ENCODE measurements at places on chromosomes 12 and 14. TPM values are rescaled to one million over a fixed set of nuclear protein-coding genes. Genes with fewer than 3 reads are reported as not detected.

KCNMB4 gene
- total RNA-seq, result 8.3 TPM

SLCO1A2 gene
- 0.05 TPM for total RNA-seq

LBHD2 gene
- not detected for total RNA-seq

TGM1 gene
- 3.8 TPM for total RNA-seq

- DNase-seq, result no peak
These were observed 30.9 kb upstream of the ANKRD9 start for GRCh38 chr14:102540315-102541028.

- no peak for DNase-seq
These were observed 257.0 kb upstream of the USP15 start for GRCh38 chr12:62003226-62003625.

DNA sequence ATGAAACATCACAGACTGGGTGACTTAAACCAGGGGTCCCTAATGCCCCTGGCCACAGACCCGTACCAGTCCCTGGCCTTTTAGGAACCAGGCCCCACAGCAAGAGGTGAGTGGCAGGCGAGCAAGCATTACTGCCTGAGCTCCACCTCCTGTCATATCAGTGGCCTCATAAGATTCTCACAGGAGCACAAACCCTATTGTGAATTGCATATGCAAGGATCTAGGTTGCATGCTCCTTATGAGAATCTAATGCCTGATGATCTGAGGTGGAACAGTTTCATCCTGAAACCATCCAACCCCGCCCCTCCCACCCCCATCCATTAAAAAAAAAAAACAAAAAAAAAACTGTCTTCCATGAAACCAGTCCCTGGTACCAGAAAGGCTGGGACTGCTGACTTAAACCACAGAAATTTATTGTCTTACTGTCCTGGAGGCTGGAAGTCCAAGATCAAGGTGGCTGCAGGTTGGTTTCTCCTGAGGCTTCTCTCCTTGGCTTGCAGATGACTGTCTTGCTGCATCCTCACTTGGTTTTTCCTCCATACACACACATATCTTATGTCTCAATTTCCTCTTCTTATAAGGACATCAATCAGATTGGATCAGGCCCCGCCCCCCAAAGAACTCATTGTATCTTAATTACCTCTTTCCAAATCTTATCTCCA, 235.9 kb downstream of the CHST11 start:
- DNase-seq, result no peak

DNA sequence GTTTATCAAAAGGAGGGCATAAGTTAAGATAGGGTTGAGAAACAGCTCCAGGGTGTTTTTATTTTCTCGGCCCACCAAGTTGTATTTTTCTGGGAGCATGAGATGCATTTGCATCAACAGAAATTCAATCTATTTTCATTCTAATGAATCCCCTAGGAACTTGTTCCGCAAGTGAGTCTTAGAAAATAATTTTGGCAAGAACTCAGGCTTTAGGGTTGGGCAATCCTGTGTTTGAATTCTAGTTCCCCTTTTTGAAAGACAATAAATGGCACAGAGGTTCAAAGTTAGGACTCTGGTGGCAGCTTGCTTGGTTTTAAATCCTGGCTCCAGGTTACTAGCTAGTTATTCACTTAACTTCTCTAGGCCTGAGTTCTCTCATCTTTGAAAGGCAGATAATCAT, 23.7 kb downstream of the SLC5A8 start:
- no peak for DNase-seq

DNA sequence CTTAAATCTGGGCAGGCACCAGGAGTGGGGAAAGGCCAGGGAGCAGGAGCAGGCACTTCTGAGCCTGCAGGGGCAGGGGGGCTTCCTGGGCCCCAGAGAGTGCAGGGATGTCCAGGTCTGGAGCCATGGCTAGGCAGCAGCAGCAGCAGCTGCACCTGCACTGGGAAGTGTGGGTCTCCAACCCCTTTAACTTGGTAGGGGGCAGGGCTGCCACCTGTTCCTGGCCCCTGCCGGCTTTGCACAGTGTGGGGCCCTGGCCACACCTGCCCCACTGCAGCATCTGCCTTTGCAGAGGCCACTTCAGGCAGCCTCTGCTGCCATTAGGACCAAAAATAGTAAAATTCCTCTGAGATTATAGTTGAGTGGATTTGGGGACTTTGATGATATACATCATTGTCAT, 138.5 kb downstream of the SLC16A7 start:
- DNase-seq, result no peak

- no peak for DNase-seq
These were observed 630.4 kb downstream of the DIO2 start for GRCh38 chr14:79580906-79581305.

DNA sequence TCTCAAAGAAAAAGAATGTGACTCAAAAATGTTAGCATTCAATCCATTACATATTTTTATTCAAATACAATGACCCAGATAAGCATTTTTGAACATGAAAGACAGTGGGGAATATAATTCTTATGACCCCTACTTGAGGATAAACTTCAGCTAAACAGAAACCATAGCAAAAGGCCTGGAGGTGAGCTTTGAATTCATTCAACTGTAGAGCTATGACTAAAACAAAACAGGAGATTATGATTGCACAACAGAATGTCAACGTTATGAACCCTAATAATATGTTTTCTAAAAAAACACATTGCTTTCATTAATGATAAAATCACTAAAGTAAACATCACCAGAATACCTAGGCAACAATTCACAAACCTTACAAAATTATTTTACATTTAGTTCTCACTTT, 27.8 kb downstream of the EFCAB11 start:
- peak; percentile 36 for DNase-seq

DNA sequence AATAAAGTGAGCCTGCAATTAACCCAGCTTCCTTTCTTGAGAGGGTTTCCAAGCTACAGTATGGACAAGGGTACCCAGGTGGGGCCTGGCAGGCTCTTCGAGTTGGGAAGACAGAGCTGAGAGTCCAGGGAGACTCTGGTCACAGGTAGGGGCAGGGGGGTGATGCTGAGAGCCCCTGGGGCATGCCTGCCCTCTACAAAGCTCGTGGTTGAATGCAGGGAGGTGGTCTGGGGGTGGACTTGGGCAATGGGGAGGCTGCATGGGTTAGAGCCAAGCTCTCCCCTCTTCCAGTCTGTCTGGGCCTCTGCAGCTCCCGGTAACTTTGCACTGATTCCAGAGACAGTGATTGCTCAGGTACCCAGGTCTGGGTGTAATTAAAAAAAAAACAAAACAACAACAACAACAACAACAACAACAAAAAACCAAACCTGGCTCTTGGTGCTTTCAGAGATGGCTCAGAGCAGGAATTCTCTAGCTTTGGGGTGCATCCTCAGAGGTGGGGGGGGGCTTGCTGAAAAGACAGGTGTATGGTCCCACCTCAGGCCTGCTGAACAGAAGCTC, 30.8 kb upstream of the PPP2R5C start:
- no peak for DNase-seq

GRCh38 chr12:66085213-66085612, 45.3 kb downstream of the LLPH start:
- DNase-seq, result no peak
